ENCODE measurements at places on chromosomes 6 and 20.

- no peak for DNase-seq
Observed at GRCh38 chr6:148530394-148530953, 187.8 kb downstream of the SASH1 start.

DNA sequence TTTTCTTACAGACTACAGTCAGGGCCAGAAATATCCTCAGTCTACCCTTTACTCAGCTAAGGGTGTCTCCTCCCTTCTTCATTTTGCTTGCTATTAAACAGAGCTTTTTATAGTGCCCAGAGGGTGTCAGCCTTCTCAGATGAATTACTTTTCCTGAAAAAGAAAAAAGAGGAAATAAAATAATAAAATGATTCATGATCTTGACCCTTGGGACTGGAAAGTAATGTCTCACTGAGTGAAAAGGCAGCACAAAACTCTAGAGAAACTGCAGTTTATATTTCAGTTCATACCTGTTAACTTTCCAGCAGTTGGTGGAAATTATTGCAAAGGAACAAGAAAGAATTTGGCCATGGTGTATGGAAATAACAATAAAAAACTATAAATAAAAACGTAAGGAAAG is 170.6 kb downstream of the IBTK start:
- DNase-seq: no peak

DNA sequence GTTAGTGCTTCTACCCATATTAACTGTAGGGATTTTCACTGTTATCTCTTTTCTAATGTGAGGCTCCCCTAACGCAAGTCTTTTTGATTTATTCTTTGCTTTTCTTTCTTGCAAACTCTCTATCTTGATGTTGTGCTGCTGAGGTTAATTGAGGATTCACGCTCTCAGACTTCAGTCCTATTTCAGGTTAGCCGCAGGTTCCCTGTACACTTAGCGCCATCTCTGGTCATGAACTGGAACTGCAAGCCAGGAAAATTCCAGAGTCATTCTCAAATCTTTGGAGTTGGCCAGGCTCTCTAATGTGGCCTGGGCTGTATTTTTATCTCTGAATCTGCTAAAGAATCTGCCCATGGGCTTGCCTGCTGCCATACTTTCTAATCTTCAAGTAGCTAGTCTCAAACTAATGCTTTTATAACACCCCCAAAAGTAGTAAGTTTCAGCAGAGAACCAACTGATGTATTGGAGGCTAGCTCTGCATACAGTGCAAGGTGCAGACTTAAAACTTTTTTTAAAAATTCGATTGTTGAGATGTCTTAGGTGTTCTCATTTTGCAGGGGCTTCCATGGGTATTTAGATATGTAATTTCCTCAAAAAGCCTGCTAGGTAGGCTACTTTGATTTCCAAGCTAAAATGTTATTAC is 91.1 kb upstream of the OPRM1 start:
- no peak for DNase-seq

GRCh38 chr6:4637691-4638433 is 138.3 kb upstream of the CDYL start:
- DNase-seq: no peak

- DNase-seq: no peak
Observed at GRCh38 chr20:43389211-43389610, 68.5 kb upstream of the SRSF6 start.

GRCh38 chr6:34908194-34908593 is 19.1 kb downstream of the ANKS1A start:
- no peak for DNase-seq

DNA sequence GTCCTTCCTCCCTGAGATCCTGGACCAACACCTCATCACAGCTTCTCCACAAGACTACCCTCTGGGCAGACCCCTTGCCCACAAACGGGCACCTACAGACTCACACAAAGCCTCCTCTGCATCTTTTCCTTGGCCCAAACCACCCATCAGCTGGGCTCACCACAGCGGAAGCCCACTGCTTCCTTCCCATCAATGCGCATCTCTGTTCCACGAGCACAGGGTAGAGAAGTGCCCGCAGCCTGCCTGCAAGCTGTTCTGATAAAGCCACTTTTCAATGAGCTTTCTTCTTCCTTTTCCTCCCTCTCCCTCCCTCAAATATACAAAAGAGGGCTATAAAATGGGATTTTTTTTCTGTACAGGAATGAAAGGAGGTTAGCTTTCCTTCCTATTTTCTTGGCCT is 111.2 kb downstream of the NFATC2 start:
- DNase-seq: no peak

GRCh38 chr6:170286246-170286933 is 4.5 kb downstream of the DLL1 start:
- DNase-seq: no peak

DNA sequence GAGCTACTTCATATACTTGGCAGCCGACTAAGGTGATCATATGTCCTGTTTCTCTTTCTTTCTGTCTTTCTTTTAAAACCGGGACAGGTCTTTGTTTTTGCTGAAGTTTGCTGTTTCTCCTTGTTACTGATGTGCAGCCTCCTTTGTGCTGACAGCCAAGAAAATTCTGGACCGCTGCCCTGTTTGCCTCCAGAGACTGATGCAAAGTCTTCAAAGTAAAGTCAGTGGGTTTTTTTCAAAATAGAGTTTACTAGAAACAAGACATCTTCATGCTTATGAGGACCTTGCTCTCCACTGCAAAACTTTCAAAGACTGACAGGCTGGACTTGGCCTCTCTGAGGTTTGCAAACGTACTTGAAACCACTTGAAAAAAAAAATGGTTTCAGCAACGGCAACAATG is 510.5 kb upstream of the MAP3K7 start:
- no peak for DNase-seq

GRCh38 chr20:58665606-58666005 is 14.5 kb downstream of the STX16 start:
- DNase-seq: no peak

- DNase-seq: no peak
Observed at GRCh38 chr6:9520417-9521151, 894.3 kb downstream of the TFAP2A start.

DNA sequence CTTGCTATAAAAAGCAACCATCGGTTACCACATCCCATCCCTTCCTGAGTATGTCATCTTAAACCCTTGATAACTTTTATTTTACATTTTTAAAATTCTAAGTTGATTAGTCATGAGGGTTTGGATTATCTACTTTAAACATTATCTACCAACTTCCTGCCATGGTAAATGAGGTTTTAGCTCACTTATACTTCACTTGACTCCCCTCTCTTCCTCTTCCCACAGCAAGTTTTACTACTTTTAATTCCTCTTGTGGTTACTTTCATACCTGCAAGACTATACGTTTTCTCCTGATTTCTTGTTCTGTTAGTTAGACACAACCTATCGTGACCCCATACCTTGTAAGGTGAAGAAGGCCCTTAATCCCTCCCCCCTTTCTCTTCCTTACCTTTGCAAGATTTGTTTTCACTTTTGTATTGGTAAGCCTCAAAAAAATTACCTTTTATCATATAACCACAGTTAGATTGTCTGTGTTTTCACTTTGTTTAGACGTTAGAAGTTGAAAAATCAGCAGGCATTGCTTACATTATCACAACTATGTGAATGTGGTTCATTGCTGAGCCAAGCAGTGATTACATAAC is 60.1 kb upstream of the OGFRL1 start:
- DNase-seq: no peak

- DNase-seq: no peak
Observed at GRCh38 chr20:37777012-37777950, 83.5 kb downstream of the CTNNBL1 start.

DNA sequence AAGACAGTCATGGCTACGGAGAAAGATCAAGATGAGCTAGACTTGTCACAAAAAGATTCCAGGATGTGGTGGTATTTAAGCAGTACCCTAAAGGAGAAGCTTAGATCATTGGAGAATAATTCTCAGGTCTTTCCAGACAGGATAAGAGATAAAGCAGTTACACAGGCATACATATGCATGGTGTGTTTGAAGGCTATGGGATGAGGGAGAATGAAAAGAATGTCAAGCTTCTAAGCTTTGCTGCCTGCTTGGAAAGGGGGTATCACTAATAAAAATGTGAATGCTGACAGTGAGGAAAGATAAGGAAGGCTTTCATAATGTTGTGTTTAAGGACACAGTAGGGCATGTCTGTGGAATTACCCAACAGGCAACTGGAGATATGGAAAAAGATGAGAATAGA is 28.1 kb downstream of the RWDD2A start:
- DNase-seq: no peak

- DNase-seq: no peak
Observed at GRCh38 chr6:163712981-163713380, 298.5 kb downstream of the QKI start.

- DNase-seq: no peak
Observed at GRCh38 chr20:57582029-57582378, 21.1 kb downstream of the PCK1 start.

GRCh38 chr6:12772416-12772815 is 55.8 kb downstream of the PHACTR1 start:
- DNase-seq: no peak

GRCh38 chr20:32456869-32457478 is 98.8 kb downstream of the ASXL1 start:
- peak; percentile 98 for DNase-seq

GRCh38 chr6:152129691-152130151 is 322.2 kb downstream of the ESR1 start:
- DNase-seq: no peak

GRCh38 chr20:4190792-4191519 is 175.6 kb upstream of the RNF24 start:
- DNase-seq: no peak

GRCh38 chr6:25749837-25750236 is 4.7 kb upstream of the SLC17A4 start:
- no peak for DNase-seq

GRCh38 chr6:84003131-84003530 is 30.4 kb upstream of the MRAP2 start:
- no peak for DNase-seq

DNA sequence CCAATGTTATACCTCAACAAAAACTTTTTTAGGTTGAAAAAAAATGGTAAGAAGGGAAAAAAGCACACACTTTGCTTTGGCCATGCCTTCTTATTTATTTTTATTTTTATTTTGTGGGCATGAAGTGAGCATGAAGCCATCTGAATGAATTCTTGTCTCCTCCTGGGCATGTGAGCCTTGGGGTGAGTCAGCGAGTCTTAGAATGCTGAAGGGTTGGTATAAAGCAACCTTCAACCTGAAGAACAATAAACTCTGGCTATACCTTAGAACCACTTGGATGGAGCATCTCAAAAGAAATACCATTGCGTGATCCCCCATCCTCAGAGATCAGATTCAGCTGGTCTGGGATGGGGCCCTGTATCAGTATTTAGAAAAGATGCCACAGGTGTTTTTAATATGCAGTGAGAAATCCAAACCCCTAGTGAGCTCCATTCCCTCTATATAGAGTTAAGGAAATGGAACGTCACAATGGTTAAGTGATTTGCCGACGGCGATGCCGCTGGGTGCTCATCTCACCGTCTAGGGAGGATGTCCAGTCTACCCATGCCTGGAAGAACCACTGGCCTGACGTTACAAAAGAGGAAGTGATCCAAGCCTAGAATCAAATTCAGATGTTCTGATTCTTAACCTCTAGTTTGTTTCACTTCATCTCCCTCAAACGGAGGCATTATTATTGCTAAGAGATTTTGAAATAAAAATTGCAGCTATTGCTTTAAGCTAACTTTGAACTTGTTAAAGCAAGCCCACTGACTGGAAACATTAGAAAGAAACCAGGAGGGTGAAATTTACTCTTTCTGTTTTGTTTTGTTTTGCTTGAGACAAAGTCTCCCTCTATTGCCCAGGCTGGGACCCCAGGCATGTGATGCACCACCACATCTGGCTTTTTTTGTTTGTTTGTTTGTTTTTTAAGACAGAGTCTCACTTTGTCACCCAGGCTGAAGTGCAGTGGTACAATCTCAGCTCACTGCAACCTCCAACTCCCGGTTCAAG is 67.1 kb downstream of the EDN1 start:
- peak; percentile 18 for DNase-seq

- DNase-seq: peak; percentile 89
Observed at GRCh38 chr6:34027445-34027936, 118.4 kb downstream of the GRM4 start.

DNA sequence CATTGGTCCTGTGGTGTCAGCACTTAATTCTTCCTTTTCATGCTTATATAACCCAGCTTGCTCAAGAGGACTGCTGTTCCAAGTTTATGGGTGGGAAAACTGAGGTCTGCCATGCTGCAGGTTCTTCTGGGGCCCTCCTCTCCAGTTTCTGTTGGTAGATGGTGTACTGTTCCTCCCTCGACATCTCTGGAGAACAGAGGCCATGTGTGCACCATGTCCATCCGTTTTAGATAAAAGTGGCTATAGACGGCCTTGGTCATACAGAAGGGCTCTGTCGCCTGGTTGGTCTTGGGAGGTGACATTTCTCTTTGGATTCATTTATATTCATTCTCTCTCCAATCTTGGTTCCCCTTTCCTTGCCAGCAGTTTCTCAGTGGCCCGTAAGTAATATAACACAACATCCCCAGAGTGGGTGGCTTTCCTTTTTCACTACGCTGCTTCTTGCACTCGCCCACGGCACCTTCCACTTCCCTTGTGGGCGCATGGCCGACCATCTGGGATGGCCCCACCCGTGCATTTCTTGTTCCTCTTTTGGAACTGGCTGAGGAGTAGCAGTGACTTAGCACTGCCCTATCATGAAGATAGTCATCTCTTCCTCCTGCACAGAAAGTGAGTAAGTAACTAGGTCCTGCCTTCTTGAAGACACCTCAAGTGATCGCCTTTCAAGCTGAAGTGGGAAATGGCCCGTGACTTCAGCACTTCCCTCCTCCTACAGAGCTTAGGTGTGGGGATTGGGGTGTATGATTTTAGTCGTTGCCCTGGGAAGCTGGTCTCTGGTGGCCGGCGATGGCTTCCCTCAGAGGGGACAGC is 94.2 kb downstream of the RREB1 start:
- DNase-seq: peak; percentile 52

All from GM12891 (cell line).